Activated CD4-positive, alpha-beta memory T cell treated with anti-CD3 and anti-CD28 coated beads, Interleukin-2, amount 10 ng/mL, durations not matched to agents 7 days and 5 days (primary cell): ENCODE measurements at places on chromosomes 7 and 10. TPM values are rescaled to one million over a fixed set of nuclear protein-coding genes. Genes with fewer than 3 reads are reported as not detected.

DNA sequence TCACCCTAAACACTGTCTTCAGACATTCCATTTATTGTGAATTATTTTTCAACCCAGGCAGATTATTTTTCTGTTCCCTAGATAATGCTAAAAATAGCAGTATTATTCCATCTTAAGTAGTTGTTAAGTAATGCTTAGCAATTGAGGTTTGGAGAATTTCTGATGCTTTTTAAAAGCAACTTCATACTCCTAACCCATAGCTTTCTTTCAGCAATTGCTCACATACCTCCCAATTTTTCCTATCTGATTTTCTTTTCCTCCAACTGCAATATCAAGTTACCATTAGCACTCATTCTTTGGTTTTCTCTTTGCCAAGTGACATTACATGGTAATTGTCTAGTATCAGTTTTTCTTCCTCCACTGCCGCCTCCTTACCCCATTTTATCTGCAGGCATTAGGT, 104.7 kb downstream of the GPR85 start:
- DNase-seq, result no peak
- no peaks in the 10 kb centered on the region for H3K36me3 ChIP-seq
- no peaks in the 10 kb centered on the region for H3K27me3 ChIP-seq
- no peaks in the 10 kb centered on the region for H3K4me1 ChIP-seq
- H3K4me3 ChIP-seq, result no peak overlapping the region

- H3K27me3 ChIP-seq, result no peaks in the 10 kb centered on the region
- no peak overlapping the region for H3K27ac ChIP-seq
- no peaks in the 10 kb centered on the region for H3K4me1 ChIP-seq
Observed at GRCh38 chr7:31445686-31446355, 68.1 kb upstream of the ITPRID1 start.

DNA sequence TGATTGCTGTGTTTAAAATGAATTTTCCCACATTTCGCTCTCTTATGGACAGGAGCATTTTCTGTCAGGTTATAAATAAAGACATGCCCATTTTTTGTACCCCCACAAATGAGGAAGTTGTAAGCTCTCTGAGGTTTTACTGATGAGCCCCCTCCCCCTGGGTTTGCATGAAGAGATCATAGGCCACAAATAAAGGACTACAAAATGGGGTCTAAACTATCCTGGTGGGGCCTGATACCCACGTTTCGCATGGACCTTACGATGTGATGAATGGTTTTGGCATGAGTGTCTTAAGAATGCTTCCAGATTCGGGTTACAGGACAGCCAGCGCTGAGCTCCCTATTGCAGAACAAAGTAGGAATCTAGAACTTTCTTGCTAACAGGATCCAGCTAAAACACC, 5.8 kb downstream of the IKZF1 start:
- peak overlapping the region; percentile 99 for H3K27ac ChIP-seq
- H3K36me3 ChIP-seq, result peaks cover 99% of the 10 kb centered on the region
- peak overlapping the region; percentile 88 for H3K4me3 ChIP-seq
- peaks cover 37% of the 10 kb centered on the region for H3K4me1 ChIP-seq
- no peaks in the 10 kb centered on the region for H3K27me3 ChIP-seq
- DNase-seq, result no peak

DNA sequence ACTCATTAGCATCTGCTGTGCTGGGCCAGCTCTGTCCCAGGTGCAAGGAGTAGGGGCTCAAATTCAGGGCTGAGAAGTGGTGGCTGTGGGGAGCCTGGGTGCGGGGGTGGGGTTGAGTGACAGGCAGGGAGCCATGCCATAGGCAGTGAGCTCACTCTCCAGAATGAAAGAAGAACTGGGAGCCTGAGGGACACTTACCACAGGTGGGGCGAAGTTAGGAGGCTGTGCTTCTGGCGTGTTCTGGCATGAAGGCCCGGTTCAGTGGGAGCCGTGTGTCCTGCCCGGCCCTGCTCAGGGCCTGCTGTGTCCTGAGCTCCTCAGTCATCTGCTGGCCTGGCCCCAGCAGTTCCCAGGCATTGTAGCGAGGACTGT, 62.5 kb downstream of the MKI67 start:
- no peak for DNase-seq
- H3K4me1 ChIP-seq, result peaks cover 63% of the 10 kb centered on the region
- H3K27ac ChIP-seq, result peak overlapping the region; percentile 76

- no peak overlapping the region for H3K27ac ChIP-seq
- peaks cover under 1% of the 10 kb centered on the region for H3K36me3 ChIP-seq
- no peaks in the 10 kb centered on the region for H3K27me3 ChIP-seq
- DNase-seq, result no peak
- H3K4me3 ChIP-seq, result no peak overlapping the region
Observed at GRCh38 chr7:133434246-133434865, 181.5 kb downstream of the EXOC4 start.

DNA sequence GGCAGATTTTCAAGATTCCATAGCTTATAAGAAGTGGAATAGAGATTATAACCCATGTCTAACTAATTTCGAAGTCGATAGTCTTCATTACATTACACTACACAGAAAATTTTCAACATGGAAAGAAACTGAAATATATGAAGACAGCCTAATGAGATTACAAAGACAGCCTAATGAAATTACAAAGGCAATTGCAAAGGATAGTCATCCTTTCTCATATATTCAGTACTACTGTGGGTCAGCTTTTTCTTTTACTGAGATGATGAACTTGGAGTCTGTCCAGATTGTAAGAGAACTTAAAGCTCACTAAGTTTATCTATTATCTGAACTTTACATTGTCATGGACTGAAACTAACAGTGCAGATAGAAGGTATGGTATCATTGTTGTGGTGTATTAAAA, 304.4 kb upstream of the MBL2 start:
- DNase-seq, result no peak
- no peak overlapping the region for H3K4me3 ChIP-seq
- H3K36me3 ChIP-seq, result no peaks in the 10 kb centered on the region

GRCh38 chr10:104259456-104259855, 4.8 kb downstream of the GSTO1 start:
- peaks cover 72% of the 10 kb centered on the region for H3K36me3 ChIP-seq
- peaks cover 72% of the 10 kb centered on the region for H3K4me1 ChIP-seq
- no peaks in the 10 kb centered on the region for H3K27me3 ChIP-seq

DNA sequence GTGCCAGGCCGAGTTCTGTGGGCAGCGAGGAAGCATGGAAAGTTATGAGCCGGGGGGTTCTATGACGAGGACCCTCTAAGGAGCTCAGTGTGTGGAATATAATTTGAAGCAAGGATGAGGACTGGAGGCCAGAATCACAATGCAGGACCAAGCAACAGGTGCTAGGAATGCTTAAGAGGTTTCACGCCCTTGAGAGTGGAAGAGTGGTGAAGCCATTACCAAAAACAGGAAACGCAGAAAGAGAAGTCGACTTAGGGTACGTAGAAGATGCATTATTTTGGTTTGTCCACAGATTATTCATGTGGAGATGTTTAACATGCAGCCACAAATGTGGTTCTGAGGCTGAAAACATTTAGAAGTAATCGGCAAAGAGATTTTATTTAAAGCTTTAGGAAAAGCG, 78.7 kb downstream of the PIP4K2A start:
- H3K4me1 ChIP-seq, result peaks cover 75% of the 10 kb centered on the region
- peak overlapping the region; percentile 69 for H3K27ac ChIP-seq
- DNase-seq, result no peak
- H3K36me3 ChIP-seq, result peaks cover 27% of the 10 kb centered on the region
- H3K4me3 ChIP-seq, result no peak overlapping the region
- no peaks in the 10 kb centered on the region for H3K27me3 ChIP-seq

- H3K36me3 ChIP-seq, result peaks cover 20% of the 10 kb centered on the region
- H3K27ac ChIP-seq, result no peak overlapping the region
- H3K27me3 ChIP-seq, result no peaks in the 10 kb centered on the region
- no peak for DNase-seq
- no peak overlapping the region for H3K4me3 ChIP-seq
Observed at GRCh38 chr7:826230-826917, 5.9 kb upstream of the SUN1 start.

GRCh38 chr7:100933734-100934133, 15.6 kb upstream of the MUC3A start:
- H3K27ac ChIP-seq, result no peak overlapping the region
- H3K4me3 ChIP-seq, result no peak overlapping the region
- no peaks in the 10 kb centered on the region for H3K36me3 ChIP-seq
- no peak for DNase-seq
- peaks cover 12% of the 10 kb centered on the region for H3K27me3 ChIP-seq

Gene CLEC2L
- not detected for total RNA-seq

Gene CYP3A5
- not detected for total RNA-seq

Gene CDNF
- 0.75 TPM for total RNA-seq

Gene MGAM2
- total RNA-seq, result not detected

Gene ETV1
- total RNA-seq, result 3.6 TPM

Gene TMEM140
- total RNA-seq, result 36.5 TPM

Gene C1GALT1
- total RNA-seq, result 63.4 TPM
